ENCODE measurements at places on chromosomes 5 and 9. TPM values are rescaled to one million over a fixed set of nuclear protein-coding genes. Genes with fewer than 3 reads are reported as not detected.

The GRXCR2 gene
- total RNA-seq = not detected

The PCDHGC5 gene
- total RNA-seq = 2.5 TPM

The KIF12 gene
- 2.4 TPM for total RNA-seq

The LCN1 gene
- not detected for total RNA-seq

- no peaks in the 10 kb centered on the region for H3K36me3 ChIP-seq
- H3K27me3 ChIP-seq = no peaks in the 10 kb centered on the region
- no peak overlapping the region for H3K4me3 ChIP-seq
- H3K27ac ChIP-seq = no peak overlapping the region
- no peak for DNase-seq
These were observed 54.8 kb downstream of the IQGAP2 start for GRCh38 chr5:76457674-76458485.

GRCh38 chr5:67542479-67542878 lies 345.9 kb upstream of the CD180 start:
- no peaks in the 10 kb centered on the region for H3K36me3 ChIP-seq
- H3K27me3 ChIP-seq = no peaks in the 10 kb centered on the region
- H3K4me1 ChIP-seq = peaks cover 1% of the 10 kb centered on the region
- H3K4me3 ChIP-seq = no peak overlapping the region

DNA sequence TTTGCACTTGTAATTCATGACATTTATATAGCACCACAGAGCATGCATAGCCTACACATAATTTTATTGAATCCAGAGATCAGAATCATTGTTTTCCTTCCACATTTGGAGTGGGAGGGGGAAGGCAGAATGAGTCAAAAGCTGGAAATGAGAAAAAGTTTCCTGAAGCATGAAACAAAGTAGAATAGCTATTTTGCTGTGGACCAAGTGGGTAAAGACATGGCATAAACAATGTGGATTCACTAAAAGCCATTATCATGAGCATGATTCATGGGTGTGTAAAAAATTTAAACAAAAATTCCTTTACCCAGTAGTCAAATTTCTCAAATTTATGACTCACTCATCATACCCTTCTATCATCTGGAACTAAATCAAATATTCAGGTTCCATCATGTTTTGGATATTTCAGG lies 97.9 kb downstream of the YIPF5 start:
- H3K27ac ChIP-seq = no peak overlapping the region
- DNase-seq = no peak
- no peaks in the 10 kb centered on the region for H3K27me3 ChIP-seq
- no peaks in the 10 kb centered on the region for H3K4me1 ChIP-seq
- H3K36me3 ChIP-seq = no peaks in the 10 kb centered on the region

GRCh38 chr9:3845549-3845948 lies 319.7 kb upstream of the RFX3 start:
- no peaks in the 10 kb centered on the region for H3K36me3 ChIP-seq
- no peak overlapping the region for H3K4me3 ChIP-seq
- H3K27me3 ChIP-seq = no peaks in the 10 kb centered on the region
- DNase-seq = no peak
- H3K4me1 ChIP-seq = no peaks in the 10 kb centered on the region

GRCh38 chr5:175501759-175502158 lies 23.4 kb downstream of the SFXN1 start:
- no peak overlapping the region for H3K4me3 ChIP-seq
- no peak overlapping the region for H3K27ac ChIP-seq
- H3K4me1 ChIP-seq = no peaks in the 10 kb centered on the region
- no peaks in the 10 kb centered on the region for H3K36me3 ChIP-seq
- H3K27me3 ChIP-seq = no peaks in the 10 kb centered on the region

GRCh38 chr5:76363352-76364225 lies 39.5 kb upstream of the IQGAP2 start:
- H3K27me3 ChIP-seq = no peaks in the 10 kb centered on the region
- H3K4me3 ChIP-seq = no peak overlapping the region
- H3K4me1 ChIP-seq = no peaks in the 10 kb centered on the region
- H3K36me3 ChIP-seq = no peaks in the 10 kb centered on the region
- H3K27ac ChIP-seq = no peak overlapping the region

GRCh38 chr5:171975262-171975876 lies 31.1 kb downstream of the FBXW11 start:
- H3K27ac ChIP-seq = no peak overlapping the region
- H3K4me1 ChIP-seq = peaks cover 12% of the 10 kb centered on the region
- H3K36me3 ChIP-seq = no peaks in the 10 kb centered on the region
- no peak overlapping the region for H3K4me3 ChIP-seq
- no peaks in the 10 kb centered on the region for H3K27me3 ChIP-seq
- DNase-seq = no peak

DNA sequence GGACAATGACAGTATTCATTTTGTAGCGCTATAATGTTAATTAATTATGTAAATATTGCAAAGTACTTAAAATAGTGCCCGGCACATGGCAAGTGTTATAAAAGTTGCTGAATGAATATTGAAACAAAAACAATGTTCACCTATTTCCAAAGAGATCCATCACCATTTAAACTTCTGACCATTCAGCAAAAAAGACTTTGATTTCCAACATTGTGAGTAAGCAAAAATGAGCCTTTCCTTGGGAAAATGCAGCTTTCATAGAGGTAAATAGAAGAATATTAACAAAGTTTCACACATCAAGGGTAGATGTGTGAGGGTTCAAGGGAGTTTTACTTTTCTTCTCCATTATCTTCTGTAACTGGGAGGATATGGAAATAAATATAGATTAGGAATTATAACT lies 1089.4 kb upstream of the C9orf72 start:
- no peaks in the 10 kb centered on the region for H3K27me3 ChIP-seq
- DNase-seq = no peak
- no peak overlapping the region for H3K4me3 ChIP-seq
- no peak overlapping the region for H3K27ac ChIP-seq
- H3K4me1 ChIP-seq = no peaks in the 10 kb centered on the region

All from ovary (tissue), 10 donors.